ENCODE measurements at places on chromosomes 5 and 9.

DNA sequence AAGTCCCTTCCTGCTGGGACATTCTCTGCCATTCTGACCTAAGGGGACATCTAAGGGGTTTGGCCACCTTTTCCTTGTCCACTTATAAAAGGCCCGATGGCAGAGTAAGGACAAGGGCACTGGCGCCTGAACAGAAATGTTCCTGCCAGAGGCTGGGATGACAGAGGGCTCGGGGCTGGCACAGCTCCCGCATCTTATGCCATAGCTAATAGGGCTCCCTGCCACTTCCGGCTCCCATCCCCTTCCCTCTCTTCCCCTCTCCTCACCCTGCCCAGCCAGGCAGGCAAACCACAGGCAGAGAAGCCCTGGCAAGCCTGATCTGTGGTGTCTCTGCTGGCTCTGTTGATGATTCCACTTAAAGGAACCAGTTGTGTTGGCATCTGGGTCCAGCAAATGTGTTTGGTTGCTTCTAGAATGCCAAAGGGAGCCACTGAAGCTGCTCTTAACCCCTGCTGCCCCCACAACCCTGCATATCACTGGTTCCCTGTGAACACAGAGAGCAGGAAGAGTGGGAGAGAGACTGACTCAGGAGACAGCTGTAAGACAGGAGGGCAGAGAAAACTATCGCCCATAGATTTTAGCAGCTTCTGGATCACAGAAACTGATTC is 18.4 kb upstream of the ADRA1B start:
- no peak for DNase-seq

DNA sequence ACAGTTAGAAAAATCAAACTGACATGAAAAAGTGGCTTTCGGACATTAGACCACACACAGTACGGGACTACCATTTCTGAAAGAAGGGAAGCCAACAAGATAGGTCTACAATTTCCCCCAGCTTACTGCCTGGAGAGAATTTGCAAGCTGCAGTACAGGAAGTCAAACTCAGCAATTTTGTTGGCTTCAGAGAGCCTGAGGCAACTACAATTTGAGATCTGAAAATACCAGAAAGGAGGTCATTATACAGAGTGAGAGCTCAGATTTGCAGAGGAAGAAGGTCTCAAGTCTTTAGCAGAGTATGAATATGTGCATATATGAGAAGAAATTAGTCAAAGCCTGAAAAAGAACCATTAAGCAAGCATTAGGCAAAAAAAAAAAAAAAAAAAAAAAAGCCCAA is 83.0 kb downstream of the OXCT1 start:
- DNase-seq: no peak

GRCh38 chr9:74463825-74464224 is 33.3 kb upstream of the RORB start:
- no peak for DNase-seq

DNA sequence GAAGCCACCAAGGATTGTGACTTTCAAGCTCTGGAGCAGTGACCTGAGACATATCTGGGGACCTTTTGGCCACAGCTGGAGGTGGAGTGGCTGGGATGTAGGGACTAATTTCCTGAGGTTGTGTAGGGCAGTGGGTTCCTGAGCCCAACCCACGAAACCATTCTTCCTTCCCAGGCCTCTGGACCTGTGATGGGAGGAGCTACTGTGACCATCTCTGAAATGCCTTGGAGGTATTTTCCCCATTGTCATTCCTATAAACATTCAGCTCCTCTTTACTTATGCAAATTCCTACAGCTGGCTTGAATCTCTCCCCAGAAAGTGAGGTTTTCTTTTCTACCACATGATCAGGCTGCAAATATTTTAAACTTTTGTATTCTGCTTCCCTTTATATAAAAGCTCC is 172.6 kb downstream of the TUSC1 start:
- DNase-seq: no peak

DNA sequence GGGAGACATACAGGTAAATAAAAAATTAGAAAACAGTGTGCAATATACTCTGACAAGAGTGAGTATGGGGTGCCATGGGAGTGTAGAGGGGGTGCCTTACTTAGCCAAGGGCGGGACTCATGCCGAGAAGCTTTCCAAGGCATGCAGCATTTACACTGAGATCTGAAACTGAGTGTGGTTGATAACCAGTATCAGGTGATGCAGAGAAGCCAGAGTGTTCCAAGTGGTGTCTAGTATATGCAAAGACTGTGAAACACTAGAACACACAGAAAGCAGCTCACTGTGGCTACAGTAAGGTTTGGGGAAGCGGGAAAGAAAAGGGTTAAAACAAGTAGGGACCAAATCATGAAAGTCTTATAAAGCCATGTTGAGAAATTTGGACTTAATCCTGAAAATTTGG is 30.5 kb upstream of the ERBIN start:
- no peak for DNase-seq

DNA sequence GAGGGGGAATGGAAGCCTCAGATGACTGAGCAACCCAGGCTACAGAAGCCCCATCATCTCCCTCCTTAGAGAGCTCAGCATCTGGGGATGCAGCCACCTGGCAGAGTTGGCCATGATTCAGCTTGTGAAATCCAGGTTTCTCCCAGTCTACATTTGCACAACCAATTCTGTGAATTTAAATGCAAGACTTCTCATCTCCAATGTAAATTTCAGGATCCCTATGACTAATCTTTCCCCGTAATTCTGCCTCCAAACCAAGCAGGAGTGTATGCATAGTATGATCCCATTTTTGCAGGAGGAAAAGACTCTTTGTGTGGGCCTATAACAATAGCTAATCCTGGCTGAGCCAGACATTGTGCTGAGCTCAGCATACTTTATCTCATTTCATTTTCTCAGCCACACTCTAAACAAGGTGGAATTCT is 59.6 kb upstream of the IL17B start:
- DNase-seq: no peak

DNA sequence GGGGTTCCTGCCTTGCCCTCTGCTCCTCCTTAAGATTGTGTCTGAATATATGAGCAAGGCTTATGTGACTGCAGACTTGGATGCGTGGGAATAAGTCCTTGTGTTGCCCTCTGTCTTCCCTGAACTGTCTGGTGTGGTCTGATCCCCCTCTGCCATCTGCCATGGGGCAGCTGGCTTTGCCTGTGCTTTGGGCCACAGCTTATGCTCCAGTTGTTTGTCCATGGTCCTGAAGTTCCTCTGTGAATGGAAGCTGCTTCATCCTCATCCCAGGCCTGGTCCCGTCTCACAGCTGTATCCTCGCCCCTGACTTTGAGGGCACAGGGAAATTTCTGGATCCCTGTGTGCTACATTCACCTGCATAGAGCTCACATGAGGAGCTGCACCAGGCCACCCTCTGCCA is 14.7 kb downstream of the IL31RA start:
- no peak for DNase-seq

- DNase-seq: no peak
Observed at GRCh38 chr5:128199104-128199503, 115.5 kb downstream of the SLC12A2 start.

DNA sequence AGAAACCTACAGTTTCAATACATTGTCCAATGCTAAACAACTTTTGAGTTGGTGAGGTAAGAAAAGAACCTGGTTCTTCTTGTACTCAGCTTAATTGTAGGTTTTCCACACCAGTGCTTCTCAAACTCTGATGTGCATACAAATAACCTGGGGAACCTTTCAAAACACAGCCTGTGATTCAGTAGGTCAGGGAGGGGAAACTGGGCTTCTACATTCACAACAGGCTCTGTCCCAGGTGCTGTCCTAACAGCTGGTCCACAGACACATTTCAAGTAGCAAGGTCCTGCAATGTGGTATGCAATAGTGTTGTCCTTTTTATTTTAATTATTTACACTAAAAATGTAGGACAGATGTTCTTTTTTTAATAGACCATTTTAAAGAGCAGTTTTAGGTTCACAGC is 47.4 kb upstream of the SNCAIP start:
- DNase-seq: no peak

- no peak for DNase-seq
Observed at GRCh38 chr5:158100373-158100888, 241.5 kb upstream of the CLINT1 start.

DNA sequence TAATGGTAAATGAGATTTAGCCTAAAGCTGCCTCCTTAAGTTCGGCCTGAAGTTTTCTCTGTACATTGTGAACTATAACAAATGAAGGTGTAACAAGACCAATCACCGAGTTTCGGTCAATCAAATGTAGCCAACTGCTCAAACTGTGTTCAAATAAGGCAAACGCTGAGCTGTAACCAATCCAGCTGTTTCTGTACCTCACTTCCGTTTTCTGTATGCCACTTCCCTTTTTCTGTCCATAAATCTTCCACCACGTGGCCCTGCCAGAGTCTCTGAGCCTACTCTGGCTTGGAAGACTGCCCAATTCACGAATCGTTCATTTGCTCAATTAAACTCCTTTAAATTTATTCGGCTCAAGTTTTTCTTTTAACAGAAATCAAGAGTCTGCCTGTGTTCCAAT is 193.5 kb upstream of the KLF9 start:
- no peak for DNase-seq

DNA sequence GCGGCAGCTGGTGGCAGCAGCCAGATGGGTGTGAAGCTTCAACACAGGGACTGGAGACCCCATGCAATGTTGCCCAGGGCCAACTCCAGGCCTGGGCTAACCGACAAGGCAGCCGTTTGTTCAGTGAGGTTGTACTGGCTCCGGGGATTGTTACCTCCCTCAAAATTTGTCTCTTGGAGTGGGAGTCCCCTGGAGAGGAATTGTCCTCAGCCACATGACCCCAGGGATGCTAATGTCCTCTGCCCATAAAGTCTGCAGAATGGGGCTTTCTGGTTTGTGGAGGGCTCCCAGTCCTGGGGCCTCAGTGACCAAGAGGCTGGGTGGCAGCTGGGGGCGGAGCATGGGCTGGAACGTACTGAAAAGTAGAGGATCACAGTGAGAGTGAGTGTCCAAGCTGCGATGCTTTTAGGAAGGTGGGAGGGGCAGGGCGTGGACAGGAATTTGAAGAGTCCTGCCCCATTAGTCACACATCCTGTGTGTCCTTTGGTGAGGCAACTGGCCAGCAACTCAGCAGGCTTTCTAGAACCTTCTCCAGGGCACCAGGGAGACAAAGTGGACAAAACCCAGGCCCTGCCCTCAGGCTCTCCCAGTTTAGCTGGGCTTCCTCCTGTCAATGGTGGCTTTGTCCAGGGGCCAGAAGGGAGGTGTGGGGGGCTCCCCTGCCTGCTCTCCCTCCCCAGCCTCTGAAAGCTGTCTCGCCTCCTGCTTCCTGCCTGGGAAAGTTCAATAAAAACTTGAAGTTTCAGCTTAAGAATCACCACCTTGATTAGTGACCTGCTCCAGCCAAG is 114.0 kb downstream of the NSG2 start:
- no peak for DNase-seq

DNA sequence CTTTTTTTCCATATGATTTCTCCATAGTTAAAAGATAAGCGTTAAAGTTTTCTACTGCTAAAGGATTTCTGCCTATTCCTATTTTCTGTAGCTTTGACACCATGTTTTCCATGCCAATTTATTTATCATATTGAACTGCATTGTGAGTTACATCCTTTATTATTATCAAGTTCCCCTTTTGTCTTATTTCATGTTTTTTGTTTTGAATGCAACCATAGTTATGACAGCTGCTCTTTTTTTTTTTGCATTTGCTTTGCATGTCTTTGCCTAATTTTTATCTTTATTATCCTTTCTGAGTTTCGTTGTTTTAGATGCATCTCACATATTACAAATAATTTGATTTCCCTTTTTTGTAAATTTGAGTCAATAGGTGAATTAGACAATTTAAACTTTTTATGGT is 161.5 kb downstream of the DEPDC1B start:
- no peak for DNase-seq

- DNase-seq: no peak
Observed at GRCh38 chr9:83633676-83634075, 10.7 kb downstream of the IDNK start.

- DNase-seq: no peak
Observed at GRCh38 chr5:62385816-62386400, 17.8 kb downstream of the DIMT1 start.

DNA sequence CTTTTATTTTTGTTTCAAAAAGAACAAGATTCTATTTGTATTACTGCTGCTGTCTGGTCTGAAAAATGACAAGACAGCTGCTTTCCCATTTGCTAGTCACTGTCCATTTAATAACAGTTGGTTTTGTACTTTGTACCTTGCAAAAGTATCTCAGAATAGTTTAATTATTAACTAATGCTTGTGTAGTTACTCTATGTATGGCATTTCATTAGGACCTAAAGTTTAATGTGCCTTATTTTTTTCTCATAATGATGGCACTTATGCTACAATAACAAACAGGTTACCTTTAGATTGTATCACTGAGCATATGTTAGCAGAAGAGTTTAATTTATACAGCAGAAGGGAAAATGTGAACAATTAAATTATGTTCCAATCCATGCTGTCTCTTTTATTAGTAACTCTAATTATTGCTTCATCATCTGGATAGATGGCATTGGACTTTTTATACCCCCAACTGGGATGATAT is 134.2 kb downstream of the CDH10 start:
- no peak for DNase-seq

DNA sequence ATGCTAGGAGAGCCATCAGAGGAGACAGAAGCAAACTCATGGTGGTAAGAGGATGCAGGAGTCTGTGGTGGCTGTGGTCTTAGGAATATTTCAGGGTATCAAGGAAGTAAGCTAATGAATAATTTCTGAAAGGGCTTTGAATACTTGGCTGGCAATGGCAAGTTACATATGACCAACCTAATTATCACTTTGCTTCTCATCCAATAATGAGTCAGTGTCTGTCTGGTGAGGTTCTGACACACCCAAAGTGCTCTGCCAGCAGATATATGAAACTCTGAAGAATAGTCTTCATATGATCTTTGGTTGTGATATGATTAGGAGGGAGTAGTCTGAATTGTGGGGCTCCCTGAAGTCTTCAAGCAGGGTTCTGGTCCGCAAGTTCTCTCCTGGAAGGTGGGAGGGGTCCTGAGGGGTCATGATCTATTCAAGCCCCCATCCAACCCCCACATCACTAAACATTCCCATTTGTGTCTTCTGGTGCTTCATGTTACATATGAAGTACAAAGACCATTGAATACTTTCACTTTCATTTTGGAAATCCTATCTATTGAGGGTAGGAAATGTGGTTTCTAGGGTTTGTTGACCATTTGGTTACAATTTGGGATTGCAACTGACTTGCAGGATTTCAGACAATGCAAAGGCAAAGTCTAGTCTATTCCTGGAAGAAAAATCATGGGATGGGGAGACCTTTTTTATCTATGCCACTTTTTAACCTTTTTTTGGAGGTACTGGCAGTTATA is 199.9 kb upstream of the CDKN2B start:
- peak; percentile 15 for DNase-seq

- peak; percentile 84 for DNase-seq
Observed at GRCh38 chr5:170278611-170279458, 18.7 kb downstream of the LCP2 start.

All from activated naive CD4-positive, alpha-beta T cell treated with Interleukin-2 at 50 U/mL for 16 hours (primary cell).